Activated CD4-positive, alpha-beta T cell treated with anti-CD3 and anti-CD28 coated beads, Interleukin-2, amount 10 ng/mL, durations not matched to agents 24 days and 14 days (primary cell): ENCODE measurements at places on chromosomes 7 and 10. TPM values are rescaled to one million over a fixed set of nuclear protein-coding genes. Genes with fewer than 3 reads are reported as not detected.
A peak's percentile ranks its signal among the peaks of the same experiment; 100 is the strongest.

- peak; percentile 69 for DNase-seq
Observed at GRCh38 chr7:130417213-130417612, 23.6 kb downstream of the CEP41 start.

GRCh38 chr10:105844676-105845570 is 1203.8 kb downstream of the SORCS3 start:
- DNase-seq: no peak

- no peak for DNase-seq
Observed at GRCh38 chr7:134891262-134891695, 95.0 kb upstream of the AGBL3 start.

- DNase-seq: peak; percentile 64
Observed at GRCh38 chr10:11697718-11698527, 44.3 kb upstream of the ECHDC3 start.

- no peak for DNase-seq
Observed at GRCh38 chr7:141649137-141649864, 52.7 kb downstream of the DENND11 start.

- DNase-seq: no peak
Observed at GRCh38 chr10:33635967-33636515, 301.6 kb upstream of the NRP1 start.

DNA sequence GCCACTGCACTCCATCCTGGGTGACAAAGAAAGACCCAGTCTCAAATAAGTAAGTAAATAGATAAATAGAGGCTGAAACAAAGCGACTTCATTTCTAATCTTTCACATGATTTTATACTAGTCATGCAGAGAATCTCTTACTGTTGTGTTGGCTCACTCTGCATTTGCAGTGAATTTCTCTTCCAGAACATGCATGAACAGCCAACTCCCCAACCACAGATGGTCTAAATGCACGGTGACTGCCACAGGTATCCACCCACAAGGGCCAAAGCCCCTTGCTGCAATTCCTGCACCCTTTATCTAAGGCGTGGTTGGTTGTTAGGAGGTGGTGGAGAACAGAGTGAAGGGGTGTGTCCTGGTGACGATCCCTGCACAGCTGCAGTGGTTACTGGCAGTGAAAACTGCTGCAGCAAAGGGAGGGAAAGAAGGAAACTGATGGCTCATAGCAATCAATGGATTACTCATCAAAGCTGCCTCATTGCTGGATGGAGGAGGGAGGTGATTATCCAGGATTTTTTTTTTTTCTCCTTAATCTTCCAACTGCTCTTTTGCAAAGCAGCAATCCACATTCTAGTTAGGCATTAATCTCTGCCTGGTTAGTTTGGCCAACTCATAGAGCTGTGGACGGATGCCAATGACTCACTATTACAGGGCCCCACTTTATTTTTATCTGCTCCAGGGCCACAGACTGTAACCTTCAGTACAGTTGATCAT is 50.6 kb downstream of the PRTFDC1 start:
- DNase-seq: no peak

DNA sequence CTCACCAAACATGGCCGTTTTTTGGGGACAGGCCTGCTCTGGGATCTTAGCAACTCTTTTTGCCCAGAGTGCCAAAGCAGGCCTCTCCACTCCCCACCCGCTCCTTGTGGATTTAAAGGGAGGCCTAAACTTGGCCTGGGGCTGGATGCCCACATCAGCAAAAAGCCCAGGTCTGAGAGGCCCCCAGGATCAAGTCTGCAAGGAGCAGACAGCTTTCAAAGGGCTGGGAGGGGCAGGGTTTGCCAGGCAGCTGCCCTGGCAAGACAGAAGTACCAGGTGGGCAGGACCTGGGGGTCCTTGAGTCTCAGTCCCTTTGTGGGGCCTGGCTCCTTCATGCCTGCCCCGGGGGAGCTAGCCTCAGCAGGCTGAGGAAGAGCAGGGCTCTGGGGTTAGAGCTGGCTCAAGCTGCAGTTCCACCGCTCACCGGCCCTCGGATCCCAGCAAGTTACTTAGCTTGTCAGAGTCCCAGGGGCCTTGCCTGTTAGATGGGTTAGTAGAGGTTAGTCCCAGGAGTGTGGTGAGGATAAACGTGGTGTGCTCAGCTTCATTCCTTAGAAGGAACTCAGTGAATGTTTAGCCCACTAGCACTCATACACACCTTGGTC is 56.2 kb downstream of the ARHGAP22 start:
- DNase-seq: no peak

DNA sequence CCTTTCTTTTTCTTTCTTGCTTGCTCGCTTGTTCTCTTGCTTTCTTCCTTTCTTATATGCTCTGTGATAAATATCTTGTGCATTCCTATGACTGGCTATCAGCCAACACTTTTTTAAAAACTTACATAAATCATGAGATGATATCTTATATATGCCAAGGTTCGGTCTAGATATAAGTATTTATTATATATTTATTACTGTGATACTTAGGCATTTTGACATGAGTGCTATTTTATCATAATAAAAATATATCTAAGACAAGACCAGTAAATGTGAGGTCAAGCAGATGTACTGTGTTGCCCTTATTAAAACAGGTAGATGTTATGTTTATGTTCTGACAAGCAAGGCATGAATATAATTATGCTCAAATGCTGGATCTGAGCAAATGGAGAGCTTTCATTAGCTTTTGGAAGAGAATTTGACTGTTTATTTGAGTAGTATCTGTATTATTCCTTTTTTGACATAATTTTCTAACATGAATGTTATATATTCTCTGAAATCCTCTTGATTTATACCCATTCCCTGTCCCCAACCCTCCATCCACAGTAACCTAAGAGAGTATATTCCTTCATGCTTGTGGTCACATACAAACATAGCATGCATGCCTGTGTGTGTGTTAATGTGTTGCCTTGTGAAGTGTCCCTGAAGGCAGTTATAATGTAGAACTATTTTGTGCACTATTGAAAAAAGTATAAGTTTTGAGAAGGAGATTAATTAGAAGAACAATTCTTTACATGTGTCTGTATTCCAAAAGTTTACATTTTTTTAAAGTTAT is 158.0 kb downstream of the HDAC9 start:
- no peak for DNase-seq

DNA sequence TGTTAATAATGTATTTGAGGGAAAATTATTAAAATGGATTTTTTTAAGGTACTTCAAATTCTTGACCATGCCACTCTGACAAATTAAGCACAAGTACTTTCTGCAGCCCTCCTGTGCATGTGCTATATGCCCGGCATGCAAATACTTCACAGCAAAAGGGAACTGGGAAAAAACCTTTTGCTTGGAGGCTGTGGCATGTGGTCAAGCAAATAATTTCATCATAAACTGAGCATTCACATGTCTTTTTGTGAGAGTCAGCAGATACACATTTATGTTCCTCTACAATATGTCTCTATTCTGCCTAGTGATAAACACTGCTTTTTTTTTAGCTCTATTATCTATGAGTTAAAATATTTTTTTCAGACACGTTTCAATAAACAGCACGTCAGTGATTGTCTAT is 53.7 kb upstream of the SEMA3A start:
- no peak for DNase-seq

NFKB2 gene
- total RNA-seq: 300 and 311 TPM in 2 replicates

IKZF1 gene
- total RNA-seq: 282 and 292 TPM in 2 replicates

PPP1R17 gene
- total RNA-seq: not detected in 2 replicates

SPDYE2B gene
- total RNA-seq: not detected in 2 replicates

NPY4R gene
- not detected in 2 replicates for total RNA-seq

CCL24 gene
- not detected in 2 replicates for total RNA-seq

MCM10 gene
- total RNA-seq: 107 and 112 TPM in 2 replicates
